ENCODE measurements at places on chromosomes 4 and X.

- DNase-seq: no peak
Observed at GRCh38 chr4:108849611-108850168, 86.8 kb upstream of the ETNPPL start.

GRCh38 chr4:149841686-149842085 is 26.0 kb upstream of the IQCM start:
- no peak for DNase-seq

- DNase-seq: no peak
Observed at GRCh38 chr4:71236226-71236625, 102.6 kb upstream of the SLC4A4 start.

DNA sequence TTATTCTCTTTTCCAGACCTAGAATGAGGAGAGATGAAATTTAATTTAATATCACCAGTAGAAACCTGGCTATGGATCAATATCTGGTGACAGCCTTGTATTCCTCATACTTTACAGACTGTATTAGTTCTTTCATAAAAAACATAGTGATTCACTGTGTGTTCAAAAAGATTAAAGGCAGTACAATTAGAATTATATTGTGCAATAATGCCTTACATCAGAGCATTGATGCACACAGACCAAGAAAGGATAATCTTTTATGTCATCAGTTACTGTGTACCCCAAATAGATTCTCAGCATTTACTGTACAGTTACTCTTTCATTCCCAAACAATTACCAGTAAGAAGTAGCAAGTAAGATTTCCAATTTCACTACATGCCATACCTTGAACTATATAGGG is 260.5 kb upstream of the ANXA10 start:
- no peak for DNase-seq

DNA sequence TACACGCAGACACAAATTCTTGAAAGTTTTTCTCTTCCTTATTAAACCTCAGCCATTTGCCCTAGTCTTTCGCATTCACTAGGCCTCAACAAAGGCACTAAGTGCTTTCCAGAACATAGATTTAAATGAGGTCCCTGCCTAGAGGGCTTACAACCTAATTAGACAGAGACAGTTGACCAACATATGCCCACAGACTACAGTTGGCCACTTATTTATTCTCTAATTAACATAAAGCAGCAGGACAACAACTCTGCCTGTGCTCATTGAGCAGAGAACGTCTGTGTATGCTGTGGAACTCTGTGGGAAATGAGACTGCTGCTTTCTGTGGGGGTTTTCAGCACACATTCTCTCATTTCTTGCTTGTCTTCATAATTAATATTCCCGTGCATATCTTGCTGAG is 303.0 kb upstream of the TACR3 start:
- no peak for DNase-seq
